Stimulated activated CD8-positive, alpha-beta memory T cell treated with anti-CD3 and anti-CD28 coated beads, Interleukin-2, amount 100 ng/mL, for 1 hour (primary cell): ENCODE measurements at places on chromosomes 6 and 20.

- no peak for DNase-seq
These were observed 23.5 kb downstream of the MCM8 start for GRCh38 chr20:5973971-5974370.

GRCh38 chr6:104003803-104004516 is 855.8 kb downstream of the HACE1 start:
- no peak for DNase-seq

DNA sequence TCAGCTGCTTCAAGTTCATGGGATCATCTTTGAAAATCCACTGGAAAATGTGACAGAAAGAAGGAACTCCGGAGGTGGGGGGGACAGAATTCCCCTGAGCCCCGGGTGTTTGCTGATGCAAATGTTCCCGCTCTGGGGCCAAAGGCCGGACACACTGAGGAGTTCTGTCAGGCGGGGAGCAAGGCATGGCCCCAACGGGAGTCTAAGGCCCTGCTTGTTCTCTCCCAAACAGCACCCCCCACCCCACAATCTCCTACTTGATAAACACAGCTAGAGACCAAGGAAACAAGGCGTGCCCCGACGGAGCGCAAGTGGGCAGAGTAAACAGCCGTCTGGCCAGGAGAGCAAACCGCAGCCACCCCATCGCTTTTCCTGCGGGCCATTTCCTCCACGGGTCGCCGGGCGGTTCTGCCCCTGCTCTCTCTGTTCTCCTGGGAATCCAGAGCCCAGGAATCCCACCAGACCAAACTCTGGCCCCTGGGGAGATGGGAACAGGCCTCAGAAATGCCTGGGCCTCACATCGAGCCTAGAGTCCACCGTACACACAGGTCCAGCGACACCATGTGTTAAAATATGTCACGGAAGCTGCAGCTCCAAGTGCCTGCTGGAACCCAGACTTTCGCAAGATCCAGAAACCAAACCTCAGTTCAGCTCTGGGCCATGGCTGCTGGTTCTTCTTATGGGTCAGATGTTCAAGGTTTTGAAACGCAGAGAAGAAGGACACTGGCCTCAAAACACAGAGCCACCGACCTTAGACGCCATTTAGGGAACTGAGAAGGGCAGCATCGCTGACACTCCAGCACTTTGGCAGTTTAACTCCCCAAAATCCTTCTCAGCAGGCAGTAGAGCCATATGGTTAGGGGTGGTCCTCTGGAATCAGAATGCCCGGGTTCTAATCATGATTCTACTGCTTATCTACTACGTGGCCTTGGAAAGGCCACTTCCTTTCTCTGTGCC is 104.2 kb downstream of the PREX1 start:
- DNase-seq: no peak

GRCh38 chr20:18091623-18092022 is 33.9 kb upstream of the OVOL2 start:
- no peak for DNase-seq

DNA sequence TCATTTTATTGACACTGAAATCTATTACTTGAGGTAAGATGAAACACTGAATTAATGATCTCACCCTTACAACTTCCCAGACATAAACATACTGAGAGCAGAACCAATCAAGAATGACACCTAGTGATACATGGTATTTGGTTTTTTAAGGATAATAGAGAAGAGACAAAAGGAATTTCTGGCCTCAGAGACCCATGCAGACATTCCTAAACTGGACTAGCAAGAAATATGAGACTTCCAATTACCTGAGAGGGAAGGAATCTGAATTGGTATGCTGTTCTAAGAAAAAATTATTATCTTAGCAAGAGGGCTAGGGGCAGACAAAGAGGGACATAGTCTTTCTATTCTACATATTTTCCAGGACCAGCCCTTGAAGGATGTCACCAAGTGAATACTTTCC is 141.1 kb downstream of the BMP5 start:
- no peak for DNase-seq

- no peak for DNase-seq
These were observed 16.1 kb upstream of the HFE start for GRCh38 chr6:26071135-26071534.

- DNase-seq: no peak
These were observed 2.0 kb downstream of the FOXC1 start for GRCh38 chr6:1611572-1612298.

DNA sequence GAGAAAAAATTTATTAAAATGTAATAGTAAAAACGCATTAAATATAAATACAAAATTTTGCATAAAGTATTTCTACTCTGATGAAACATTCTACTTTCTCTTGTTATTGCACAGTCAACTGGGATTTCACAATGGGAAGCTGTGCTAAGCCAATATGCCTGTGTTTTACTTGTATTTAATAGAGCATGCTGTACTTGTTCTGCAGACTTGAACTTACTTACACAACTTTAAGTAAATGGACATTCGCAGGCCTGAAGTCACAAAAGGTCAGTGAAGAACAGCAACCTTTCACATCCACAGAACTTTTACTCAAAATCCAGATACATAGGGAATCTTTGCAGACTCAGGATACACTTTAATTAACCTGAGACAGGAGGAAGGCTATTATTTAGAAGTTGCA is 409.5 kb downstream of the BTBD3 start:
- DNase-seq: no peak

DNA sequence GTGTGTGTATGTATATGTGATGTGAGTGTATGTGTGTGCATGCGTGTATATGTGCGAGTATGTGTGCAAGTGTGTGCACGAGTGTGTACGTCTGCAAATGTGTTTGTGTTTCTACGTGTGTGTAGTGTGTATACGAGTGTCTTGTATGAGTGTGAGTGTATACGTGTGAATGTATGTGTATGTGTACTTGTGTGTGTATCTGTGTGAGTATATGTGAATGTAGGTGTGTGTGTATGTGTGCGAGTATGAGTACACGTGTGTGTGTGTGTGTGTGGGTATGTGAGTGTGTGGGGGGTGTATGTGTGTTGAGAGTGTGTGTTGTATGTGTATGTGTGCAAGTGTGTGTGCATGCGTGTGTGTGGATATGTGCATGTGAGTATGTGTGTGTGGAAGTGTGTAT is 602.0 kb upstream of the CDH4 start:
- no peak for DNase-seq

DNA sequence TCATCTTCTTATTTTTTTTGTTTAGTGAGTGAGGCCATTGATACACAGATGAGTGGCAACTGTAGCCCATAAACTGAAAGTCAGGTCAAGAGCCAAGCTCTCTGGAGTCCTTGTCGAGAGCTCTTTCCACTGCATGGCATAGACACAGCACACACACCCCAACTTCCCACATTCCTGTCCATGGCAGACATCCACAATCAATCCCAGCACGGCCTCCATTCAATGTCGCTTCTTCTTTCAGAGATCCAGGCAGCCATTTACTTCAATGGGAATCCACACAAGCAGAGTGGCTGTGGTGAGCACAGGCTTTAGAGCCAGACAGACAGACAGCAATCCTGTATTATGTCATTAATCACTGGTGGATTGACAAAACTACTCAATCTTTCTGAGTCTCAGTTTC is 34.9 kb upstream of the ECI2 start:
- DNase-seq: no peak

GRCh38 chr6:50826803-50827202 is 8.1 kb downstream of the TFAP2B start:
- no peak for DNase-seq
